ENCODE measurements at places on chromosomes 2 and 18. TPM values are rescaled to one million over a fixed set of nuclear protein-coding genes. Genes with fewer than 3 reads are reported as not detected.

ASPRV1 gene
- 0.26 TPM for total RNA-seq

SPR gene
- 46.7 TPM for total RNA-seq

CRYBA2 gene
- not detected for total RNA-seq

ANKRD29 gene
- 6.2 TPM for total RNA-seq

HNMT gene
- 4.0 TPM for total RNA-seq

ABCB11 gene
- not detected for total RNA-seq

HRH4 gene
- not detected for total RNA-seq

DNAH7 gene
- under 0.01 TPM for total RNA-seq

FAM136A gene
- 15.0 TPM for total RNA-seq

CHRND gene
- not detected for total RNA-seq

ZNF521 gene
- 149 TPM for total RNA-seq

ASB18 gene
- total RNA-seq: not detected

AUP1 gene
- 109 TPM for total RNA-seq

SH3BP4 gene
- total RNA-seq: 17.4 TPM

MC5R gene
- total RNA-seq: not detected

G6PC2 gene
- not detected for total RNA-seq

ITM2C gene
- total RNA-seq: 37.5 TPM

EVX2 gene
- not detected for total RNA-seq

WDFY1 gene
- 91.8 TPM for total RNA-seq

EPB41L5 gene
- 22.8 TPM for total RNA-seq

TRAPPC12 gene
- 39.3 TPM for total RNA-seq

DHRS9 gene
- total RNA-seq: not detected

CD207 gene
- total RNA-seq: 0.11 TPM

BMPR2 gene
- 54.9 TPM for total RNA-seq

AQP12A gene
- not detected for total RNA-seq

SLC20A1 gene
- 11.7 TPM for total RNA-seq

MTCL1 gene
- 4.6 TPM for total RNA-seq
